GM23338 (cell line): ENCODE measurements at places on chromosomes 7 and 10.

- no peaks in the 10 kb centered on the region; the same call in 1 of the 2 replicates for H3K36me3 ChIP-seq
- no peaks in the 10 kb centered on the region for H3K27me3 ChIP-seq
- H3K27ac ChIP-seq, result no peak overlapping the region
- no peak for DNase-seq
- H3K4me3 ChIP-seq, result no peak overlapping the region
These were observed 7.0 kb downstream of the KNDC1 start for GRCh38 chr10:133166828-133167692.

DNA sequence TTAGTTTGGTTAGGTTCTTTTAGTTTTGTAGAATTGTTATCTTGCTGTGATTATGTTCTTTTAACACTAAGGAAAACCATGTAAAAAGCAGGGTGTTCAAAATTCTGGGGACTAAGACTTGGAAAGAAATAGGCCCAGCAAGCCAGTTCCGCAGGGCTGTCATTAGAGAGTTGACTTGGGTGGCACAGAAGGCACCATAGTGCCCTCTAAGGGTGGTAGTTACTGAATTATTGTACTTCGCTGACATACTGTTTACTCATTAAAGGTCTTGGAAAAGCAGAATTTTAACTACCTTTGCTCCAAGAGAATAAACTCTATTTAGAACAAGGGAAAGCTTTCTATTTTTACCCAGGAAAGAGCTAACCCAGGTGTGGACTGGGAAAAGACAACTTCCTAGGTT is 86.5 kb downstream of the OTUD1 start:
- no peaks in the 10 kb centered on the region for H3K27me3 ChIP-seq
- no peaks in the 10 kb centered on the region for H3K4me1 ChIP-seq
- DNase-seq, result peak; percentile 40
- no peak overlapping the region for H3K27ac ChIP-seq
- H3K36me3 ChIP-seq, result no peaks in the 10 kb centered on the region

DNA sequence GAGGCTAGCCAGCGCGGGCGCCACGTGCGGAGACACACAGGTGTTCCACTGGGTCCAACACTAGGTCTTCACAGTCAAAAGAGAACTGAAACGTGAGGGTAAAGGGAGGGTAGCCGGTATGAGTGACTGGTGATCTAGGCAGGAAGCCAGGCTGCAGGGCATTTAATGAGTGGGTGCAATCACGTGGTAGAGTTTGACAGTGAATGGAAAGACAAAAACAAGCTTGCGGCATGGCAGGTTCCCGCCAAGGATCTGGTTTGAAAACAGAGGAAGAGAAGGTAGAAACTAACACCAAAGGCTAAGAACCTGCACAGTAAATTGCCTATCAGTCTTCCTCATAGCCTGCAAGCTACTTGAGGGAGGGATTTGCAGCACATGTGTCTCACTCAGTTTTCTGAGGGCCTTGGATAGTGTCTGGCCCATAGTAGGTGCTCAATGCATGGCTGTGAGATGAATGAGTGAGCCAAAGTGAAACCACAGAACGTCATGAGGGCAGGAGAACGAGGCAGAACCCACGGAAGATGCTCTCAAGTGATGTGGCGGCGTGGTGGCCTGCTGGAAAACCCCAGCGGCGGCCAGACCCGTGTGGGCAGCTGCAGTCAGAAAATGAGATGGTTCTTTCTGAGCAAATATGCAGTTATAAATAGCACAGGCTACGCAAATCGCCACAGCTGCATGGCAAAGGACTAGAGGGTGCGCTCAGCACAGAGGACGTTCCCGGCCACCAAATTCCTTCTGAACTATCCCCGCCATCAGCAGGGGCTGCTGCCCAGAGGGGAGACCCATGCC is 183.6 kb upstream of the NFE2L3 start:
- DNase-seq, result no peak
- H3K4me3 ChIP-seq, result no peak overlapping the region
- no peaks in the 10 kb centered on the region for H3K27me3 ChIP-seq
- no peaks in the 10 kb centered on the region for H3K4me1 ChIP-seq
- no peak overlapping the region for H3K27ac ChIP-seq

DNA sequence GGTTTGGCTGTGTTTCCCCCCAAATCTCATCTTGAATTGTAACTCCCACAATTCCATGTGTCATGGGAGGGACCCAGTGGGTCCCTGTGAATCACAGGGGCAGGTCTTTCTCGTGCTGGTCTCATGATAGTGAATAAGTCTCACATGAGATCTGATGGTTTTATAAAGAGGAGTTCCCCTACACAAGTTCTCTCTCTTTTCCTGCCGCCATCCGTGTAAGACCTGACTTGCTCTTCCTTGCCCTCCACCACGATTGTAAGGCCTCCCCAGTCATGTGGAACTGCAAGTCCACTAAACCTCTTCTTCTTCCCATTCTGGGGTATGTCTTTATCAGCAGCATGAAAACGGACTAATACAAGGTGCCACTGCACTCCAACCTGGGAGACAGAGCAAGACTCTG is 329.2 kb downstream of the TNS3 start:
- H3K27me3 ChIP-seq, result peaks cover 13% of the 10 kb centered on the region
- H3K27ac ChIP-seq, result no peak overlapping the region
- H3K4me3 ChIP-seq, result no peak overlapping the region
- no peaks in the 10 kb centered on the region for H3K36me3 ChIP-seq

GRCh38 chr10:132667342-132668047 is 118.5 kb downstream of the NKX6-2 start:
- no peak for DNase-seq
- no peaks in the 10 kb centered on the region for H3K36me3 ChIP-seq
- H3K27ac ChIP-seq, result no peak overlapping the region

DNA sequence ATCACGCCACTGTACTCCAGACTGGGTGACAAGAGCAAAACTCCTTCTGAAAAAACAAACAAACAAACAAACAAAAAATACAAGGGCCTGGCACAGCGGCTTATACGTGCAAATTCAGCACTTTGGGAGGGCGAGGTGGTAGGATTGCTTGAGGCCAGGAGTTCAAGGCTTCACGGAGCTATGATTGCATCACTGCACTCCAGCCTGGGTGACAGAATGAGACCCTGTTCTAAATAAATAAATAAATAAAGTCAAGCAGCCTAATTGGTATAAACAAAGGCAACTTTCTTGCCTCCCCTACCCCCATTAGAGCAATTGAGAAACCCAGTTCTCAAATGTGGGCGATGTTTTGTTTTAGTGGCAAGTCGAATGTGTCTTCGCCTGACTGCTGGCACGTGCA is 26.3 kb upstream of the KPNA7 start:
- no peak overlapping the region for H3K4me3 ChIP-seq
- no peak for DNase-seq
- H3K27ac ChIP-seq, result no peak overlapping the region
- 0 out of 2 replicates have a peak, but pooled peaks cover 3% of the 10 kb centered on the region for H3K4me1 ChIP-seq

DNA sequence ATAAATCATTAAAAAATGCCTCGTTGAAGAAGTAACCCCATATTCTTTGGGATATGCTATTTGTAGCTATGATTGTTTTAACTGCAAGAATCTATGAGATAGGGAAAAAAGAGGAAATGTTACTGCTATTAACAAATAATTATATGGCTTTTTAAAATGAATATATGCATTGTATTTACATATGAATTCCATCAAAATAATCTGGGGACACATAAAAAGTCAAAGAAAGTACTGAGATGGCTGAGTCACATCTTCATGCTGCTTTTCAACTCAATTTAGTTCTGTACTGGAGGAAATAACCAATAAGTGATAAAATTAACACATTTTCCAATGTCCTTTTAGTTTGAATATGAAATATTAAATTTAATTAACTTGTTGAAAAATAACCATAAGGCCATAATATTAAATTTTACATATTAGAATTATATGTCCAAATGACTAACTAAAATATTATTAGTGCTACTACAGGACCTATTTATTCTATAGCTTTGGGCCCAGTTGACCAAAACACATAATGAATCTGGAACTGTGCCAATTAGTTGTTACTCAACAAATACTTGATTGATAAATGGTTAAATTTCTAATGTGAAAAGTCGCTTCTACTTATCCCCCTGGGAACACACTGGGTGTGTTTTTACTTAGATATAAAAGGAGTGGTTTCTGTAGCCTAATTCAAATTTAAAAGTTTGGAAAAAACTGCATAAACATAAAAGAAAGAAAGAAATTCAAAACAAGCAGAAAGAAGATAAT is 214.6 kb upstream of the PFKP start:
- H3K4me1 ChIP-seq, result peaks cover 19% of the 10 kb centered on the region
- no peaks in the 10 kb centered on the region for H3K36me3 ChIP-seq
- H3K4me3 ChIP-seq, result no peak overlapping the region
- no peak overlapping the region for H3K27ac ChIP-seq
- no peaks in the 10 kb centered on the region for H3K27me3 ChIP-seq

- H3K4me3 ChIP-seq, result no peak overlapping the region
- no peaks in the 10 kb centered on the region for H3K4me1 ChIP-seq
- H3K27me3 ChIP-seq, result no peaks in the 10 kb centered on the region
- H3K36me3 ChIP-seq, result no peaks in the 10 kb centered on the region
These were observed 349.0 kb downstream of the SORCS1 start for GRCh38 chr10:106815427-106816043.

GRCh38 chr10:125684581-125684980 is 1.6 kb upstream of the TEX36 start:
- no peaks in the 10 kb centered on the region for H3K4me1 ChIP-seq
- DNase-seq, result no peak
- H3K36me3 ChIP-seq, result no peaks in the 10 kb centered on the region
- H3K27me3 ChIP-seq, result no peaks in the 10 kb centered on the region
- no peak overlapping the region for H3K27ac ChIP-seq

DNA sequence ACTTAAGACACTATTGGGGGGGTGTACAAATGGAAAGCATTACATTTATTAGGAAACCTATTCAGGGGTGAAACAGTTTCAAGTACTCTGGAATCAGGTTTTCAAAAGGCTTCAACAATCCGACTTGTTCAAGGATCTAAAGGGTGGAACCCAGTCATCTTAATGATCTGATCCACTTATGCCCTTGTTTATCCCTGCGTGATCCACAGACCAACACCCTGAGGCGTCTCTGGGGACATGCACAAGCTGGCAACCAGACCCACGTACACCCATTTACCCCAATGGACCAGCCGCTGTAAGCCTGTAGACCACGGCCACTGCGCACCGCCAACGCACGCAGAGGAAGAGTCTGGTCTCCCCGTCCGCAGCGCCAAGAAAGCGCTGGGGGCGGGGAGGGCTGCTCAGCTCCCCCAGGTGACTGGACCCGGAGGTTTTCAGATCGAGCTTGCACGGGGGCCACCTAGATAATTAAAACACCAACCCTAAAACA is 13.4 kb downstream of the HNRNPF start:
- H3K27me3 ChIP-seq, result no peaks in the 10 kb centered on the region
- peaks cover 38% of the 10 kb centered on the region for H3K4me1 ChIP-seq
- H3K27ac ChIP-seq, result peak overlapping the region; percentile 99
- H3K4me3 ChIP-seq, result peak overlapping the region; percentile 99

DNA sequence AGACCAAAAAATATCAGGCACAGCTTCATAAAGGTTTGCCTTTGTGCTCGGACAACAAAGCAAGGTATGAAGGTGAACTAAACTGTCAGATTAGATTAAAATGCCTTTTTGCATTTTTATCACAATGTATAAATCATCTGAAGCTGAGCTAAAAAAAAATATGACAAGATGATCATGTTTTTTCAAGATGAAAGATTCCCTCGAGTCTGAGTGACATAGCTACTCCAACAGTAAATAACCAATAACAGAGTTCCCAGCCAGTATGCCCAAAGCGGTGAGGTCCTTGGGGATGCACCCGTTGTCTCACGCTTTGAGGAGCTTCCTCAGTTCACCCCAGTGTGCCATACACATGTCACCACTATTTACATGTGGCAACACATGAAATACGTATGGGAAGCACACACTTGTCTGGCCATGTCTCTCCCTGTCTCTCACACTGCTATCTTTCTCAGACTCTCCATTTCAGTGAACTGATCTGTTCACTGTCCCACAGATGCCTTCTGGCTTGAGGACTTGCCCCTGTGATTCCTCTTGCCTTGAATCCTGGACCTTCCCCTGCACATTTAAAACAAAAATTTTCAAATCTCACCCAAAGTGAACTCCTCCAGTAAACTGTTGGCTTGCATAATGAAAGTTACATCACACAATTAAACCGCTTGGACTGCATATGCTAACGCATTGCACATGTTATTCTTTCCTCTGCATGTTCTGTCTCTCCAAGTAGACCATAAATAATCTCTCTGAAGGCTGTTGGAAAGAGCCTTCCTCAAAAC is 2.6 kb upstream of the PIK3CG start:
- no peaks in the 10 kb centered on the region for H3K27me3 ChIP-seq
- no peak for DNase-seq
- no peak overlapping the region for H3K4me3 ChIP-seq
- no peaks in the 10 kb centered on the region for H3K36me3 ChIP-seq

GRCh38 chr7:137169282-137169698 is 174.2 kb downstream of the PTN start:
- H3K27ac ChIP-seq, result no peak overlapping the region
- no peak overlapping the region for H3K4me3 ChIP-seq
- H3K4me1 ChIP-seq, result peaks cover 4% of the 10 kb centered on the region; the same call in 1 of the 2 replicates
- peak; percentile 88 for DNase-seq
- no peaks in the 10 kb centered on the region for H3K36me3 ChIP-seq

DNA sequence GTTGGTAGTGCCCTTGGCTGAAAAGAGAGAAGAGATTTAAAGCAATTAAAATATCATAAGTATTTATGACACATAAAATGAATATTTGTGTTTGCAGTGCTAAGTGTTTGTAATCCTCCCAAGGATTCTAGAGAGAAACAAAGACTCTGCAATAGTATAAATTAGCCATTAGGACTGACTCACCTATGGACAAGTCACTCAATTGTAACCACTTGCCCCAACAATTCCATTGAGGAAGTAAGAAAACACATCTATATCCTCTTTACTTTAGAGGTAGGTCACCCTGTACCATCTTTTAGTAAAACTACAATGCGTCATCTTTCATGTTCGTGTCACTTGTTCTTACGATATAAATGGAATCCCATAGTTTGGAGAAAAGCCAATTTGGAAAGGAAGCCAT is 85.7 kb upstream of the INHBA start:
- H3K27me3 ChIP-seq, result no peaks in the 10 kb centered on the region
- no peaks in the 10 kb centered on the region for H3K36me3 ChIP-seq
- no peak for DNase-seq

DNA sequence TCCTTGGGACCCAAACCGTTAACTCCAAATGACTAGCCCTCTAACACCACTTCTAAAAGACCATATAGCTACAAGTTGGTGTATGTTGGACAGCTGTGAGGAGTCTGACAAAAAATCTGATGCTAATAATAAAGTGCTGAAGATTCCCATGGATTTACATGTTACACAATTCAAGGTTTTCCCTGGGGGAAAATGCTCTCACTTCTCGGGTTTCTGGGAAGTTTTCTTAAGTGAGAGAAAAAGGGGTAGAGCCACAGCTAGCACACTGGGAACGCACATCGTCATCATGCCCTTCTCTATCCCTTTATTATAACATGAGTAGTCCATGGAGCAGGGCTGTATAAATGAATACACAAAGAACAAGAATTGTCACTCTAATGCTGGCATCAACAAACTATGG is 162.1 kb downstream of the CHCHD3 start:
- H3K4me1 ChIP-seq, result no peaks in the 10 kb centered on the region
- H3K27me3 ChIP-seq, result no peaks in the 10 kb centered on the region
- no peaks in the 10 kb centered on the region for H3K36me3 ChIP-seq
- DNase-seq, result no peak
- no peak overlapping the region for H3K4me3 ChIP-seq
- no peak overlapping the region for H3K27ac ChIP-seq
